ENCODE measurements at places on chromosomes 6 and 20.

GRCh38 chr6:71599359-71599758, 287.0 kb upstream of the RIMS1 start:
- DNase-seq, result no peak

GRCh38 chr20:49712996-49713752, 504 bp downstream of the B4GALT5 start:
- DNase-seq, result no peak

- no peak for DNase-seq
These were observed 11.7 kb upstream of the SPO11 start for GRCh38 chr20:57317789-57318371.

- DNase-seq, result no peak
These were observed 275.7 kb downstream of the SOX4 start for GRCh38 chr6:21869085-21869771.

DNA sequence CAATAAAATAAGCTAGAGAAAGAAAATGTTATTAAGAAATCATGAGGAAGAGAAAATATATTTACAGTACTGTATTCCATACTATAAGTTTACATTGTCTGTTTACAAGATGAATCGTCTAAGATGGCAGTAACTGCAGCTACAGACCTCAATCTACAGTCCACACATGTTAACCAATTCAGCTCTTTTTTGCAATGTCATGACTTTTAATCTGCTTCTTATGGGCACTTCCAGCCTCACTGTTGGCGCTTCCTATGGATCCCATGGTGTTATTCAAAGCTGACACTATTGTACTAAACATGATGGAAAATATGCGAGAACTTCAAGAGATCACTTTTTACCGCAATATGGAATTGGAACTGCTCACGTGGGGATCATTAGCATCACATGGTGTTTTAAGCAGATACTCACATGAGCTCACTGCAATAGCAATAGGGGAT, 451.5 kb upstream of the CITED2 start:
- DNase-seq, result no peak

GRCh38 chr6:156780102-156780641, 3.0 kb downstream of the ARID1B start:
- no peak for DNase-seq

GRCh38 chr20:62761759-62762131, 34.5 kb upstream of the MRGBP start:
- DNase-seq, result no peak

- no peak for DNase-seq
These were observed 64.3 kb upstream of the MLN start for GRCh38 chr6:33868141-33868540.

- DNase-seq, result no peak
These were observed 176.6 kb upstream of the POU3F2 start for GRCh38 chr6:98657764-98658163.

GRCh38 chr6:39343396-39343870, 20.9 kb upstream of the KCNK16 start:
- no peak for DNase-seq

DNA sequence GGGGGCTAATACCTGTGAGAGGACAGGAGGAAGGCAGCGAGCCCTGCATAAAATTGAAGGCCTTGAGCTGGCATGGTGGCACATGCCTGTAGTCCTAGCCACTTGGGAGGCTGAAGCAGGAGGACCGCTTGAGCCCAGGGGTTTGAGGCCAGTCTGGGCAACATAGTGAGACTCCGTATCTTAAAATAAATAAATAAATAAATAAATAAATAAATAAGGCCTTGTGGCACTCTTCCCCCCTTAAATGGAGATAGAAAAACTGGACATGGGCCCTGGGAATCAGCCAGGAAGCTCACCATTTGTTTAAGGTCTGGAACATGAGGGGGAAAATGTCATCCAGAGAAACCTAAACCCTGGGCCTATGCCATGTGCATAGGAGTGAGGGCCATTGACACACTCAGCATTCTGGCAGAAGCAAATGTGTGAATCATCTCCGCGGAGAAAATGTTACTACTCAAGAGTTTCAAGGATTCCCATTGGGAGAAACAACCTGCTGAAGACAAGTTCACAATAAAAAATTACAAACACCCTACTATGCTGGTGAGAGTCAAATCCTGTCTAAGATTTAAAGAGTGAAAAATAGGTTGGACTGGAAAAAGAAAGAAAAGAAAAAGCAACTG, 51.9 kb upstream of the UBR2 start:
- DNase-seq, result no peak

DNA sequence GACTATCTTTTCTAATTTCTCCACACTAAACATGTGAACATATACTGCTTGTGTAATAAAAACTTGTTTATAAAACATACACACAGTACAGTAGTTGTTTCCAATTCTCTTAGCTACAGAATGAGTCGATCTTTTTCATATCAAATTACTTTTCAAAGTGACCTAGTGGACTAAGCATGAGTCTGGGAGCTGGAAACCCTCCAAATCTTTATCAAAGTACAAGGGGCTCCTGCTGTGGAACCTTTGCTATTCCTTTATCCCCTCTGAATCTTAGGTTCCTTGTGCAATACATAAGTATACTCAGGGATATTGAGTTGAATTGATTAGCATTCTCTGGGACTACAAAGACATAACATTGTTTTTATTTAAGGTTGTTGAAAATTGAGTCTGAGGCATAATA, 48.7 kb upstream of the TAB2 start:
- DNase-seq, result no peak

DNA sequence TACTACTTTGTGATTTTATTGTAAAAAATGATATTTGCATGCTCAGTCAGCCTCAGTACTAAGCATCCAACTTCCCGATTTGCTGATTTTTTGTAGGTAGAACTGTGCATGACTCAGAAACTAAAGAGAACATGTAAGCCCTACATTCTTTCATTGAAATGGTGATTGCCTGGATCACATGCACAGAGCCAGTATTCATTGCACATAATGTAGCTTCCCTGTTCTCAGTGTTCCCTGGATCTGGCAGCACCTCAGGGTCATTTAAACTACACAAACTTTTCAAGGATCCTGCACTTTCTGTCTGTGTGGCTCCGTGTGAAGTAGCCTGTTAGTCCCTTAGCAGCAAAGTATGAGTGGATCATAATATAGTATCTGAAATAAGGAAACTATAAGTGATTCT, 422.9 kb upstream of the AGPAT4 start:
- no peak for DNase-seq

DNA sequence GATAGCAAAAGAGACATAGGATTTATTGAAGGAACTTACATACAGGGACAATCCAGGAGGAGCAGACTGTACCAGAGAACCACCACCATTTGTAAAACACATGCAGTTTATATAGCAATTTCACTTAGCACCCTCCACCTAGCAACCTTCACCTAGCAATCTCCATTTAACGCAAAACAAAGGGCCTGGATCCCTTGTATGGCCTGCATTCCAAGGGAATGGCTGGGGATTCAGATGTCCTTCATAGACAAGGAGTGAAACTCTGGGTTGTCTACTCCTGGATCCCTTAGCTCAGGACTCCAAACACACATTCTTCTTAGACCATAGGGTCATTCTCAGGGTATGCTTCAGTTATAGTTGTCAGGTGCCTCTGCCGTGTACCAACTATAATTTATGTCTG, 1324.9 kb downstream of the HACE1 start:
- DNase-seq, result no peak

- DNase-seq, result no peak
These were observed 33.5 kb upstream of the DLGAP4 start for GRCh38 chr20:36272547-36273220.

GRCh38 chr6:150276937-150277742, 91.7 kb upstream of the IYD start:
- no peak for DNase-seq

DNA sequence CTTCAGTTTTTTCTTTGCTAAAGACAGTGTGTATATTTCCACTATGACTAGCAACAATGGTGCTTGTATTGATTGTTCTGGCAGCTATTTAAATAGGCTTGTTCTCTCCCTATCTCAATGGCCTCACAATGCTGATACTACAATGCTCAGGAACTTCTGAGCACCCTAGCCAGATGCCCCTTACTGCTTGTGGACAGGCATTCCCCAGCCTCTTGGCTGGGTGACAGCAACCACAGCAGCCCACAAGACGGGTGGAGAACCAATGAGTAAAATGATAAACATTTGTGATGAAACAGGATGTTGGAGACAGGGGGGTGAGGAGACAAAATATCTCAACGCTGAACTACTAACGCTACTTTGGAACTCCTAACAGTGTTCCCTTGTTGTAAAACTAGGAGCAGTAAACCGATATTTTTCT, 42.3 kb downstream of the HIVEP2 start:
- DNase-seq, result no peak

DNA sequence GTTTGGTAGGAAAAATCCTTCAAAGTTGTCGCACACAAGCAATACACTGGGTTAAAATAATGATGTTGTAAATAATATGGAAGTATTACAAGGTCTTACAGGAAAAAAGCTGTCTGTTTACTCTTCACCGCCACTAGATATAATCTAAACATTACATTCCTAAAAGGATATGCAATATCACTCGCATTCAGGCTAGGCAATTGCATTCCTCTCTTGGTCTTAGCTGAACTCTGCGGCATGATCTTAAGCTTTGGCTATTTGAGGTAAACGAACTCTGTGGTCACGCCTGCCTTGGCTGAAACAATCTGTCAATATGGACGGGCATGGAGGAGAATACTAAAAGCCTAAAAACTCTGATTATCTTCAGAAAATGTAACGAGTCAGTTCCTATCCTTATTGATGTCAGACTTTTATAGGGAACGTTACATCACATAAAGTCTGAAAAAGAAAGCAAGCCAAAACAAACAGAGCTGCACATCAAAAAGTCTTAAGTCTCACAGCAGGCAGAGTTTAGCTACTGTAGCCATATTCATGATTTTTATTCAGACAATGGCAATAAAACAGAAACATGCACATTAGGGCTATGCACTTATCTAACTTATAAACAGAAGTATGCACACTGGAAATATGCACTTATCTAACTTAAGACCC, 30.8 kb upstream of the FILIP1 start:
- no peak for DNase-seq

DNA sequence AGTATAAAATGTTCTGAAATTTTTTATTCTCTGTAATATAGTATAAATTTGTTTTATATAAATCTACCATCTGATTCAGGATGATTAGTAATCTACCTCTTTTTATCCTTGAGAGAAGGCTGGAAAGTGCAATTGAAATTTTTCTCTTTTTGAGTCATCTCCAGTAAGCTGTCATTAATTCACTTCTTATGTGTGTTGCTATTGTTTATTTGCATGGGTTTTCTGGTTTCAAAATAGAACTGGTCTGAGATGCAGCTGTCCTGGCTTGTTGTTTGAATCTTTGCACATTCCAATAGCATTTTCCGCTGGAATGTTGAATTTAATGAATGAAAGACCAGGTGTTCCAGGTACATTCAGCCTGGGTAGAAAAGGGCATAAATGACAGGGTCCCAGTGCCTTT, 24.3 kb upstream of the TAB2 start:
- DNase-seq, result no peak

DNA sequence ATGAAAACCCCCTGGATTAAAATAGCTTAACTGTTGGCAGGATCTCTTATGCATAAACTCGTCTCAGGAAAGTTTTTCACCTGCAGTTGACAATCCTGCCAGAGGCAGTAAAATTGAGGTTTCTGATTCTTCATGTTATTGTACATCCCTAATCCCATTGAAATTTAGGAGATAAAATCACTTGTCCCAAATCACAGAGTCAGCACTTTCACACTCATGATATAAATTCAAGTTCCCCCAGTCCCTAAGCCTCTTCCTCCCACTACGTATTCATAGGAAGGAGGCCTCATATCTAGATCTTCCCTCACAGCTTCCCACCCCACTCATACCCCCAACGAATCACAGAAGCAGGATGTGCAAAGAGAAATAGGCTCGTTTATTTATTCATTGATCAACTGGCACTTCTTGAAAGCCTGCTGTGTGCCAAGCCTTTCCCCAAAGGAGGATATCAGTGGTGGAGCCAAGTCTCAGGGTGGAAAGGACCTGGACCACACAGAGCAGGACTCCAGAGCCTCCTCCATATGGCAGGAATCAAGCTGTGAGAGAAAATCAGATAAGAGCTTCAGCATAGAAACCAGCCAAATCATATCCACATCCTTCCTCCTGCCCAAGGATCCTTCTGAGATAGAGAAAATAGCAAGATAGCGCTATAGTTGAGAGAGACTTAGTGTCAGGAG, 2.3 kb downstream of the SLPI start:
- no peak for DNase-seq

GRCh38 chr6:44554861-44555260, 167.4 kb downstream of the CDC5L start:
- no peak for DNase-seq

DNA sequence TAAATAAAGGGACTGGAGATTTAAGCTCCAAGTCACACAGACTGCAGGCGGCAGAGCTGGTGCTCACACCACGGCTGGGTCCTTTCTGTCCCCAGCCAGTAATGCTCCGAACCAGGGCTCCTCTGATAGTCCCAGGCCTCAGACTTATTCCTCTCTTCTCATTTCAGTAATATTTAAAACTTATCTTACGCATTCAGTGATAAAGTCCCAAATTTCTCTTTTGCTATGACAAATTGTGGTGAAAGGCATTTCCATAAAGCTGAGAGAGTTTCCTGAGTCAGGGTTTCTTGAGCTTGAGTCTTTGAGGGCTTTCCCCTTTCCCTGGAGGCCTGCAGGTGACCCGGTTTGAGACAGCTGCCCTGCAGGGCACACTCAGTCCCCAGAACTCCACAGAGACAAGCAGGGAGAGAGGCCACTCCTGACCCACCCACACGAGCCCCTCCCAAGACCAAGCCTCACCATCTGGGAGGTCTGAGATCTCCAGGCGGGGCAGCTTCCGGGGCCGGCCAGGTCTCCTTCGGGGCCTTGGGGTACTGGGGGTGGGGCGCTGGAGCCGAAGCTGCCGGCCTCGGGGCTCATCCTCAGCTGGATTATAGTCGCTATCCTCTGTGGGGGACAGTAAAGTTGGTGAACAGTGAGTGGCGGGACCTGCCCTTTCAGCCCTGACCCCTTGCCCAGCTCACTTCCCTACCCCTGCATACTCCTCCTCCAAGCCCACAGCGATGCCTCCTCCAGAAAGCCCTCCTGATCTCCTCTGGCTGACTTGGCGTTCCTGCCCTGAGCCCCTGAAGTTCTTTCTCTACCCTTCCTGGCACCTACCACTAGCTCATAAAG, 6.6 kb downstream of the ZNF335 start:
- DNase-seq, result no peak

DNA sequence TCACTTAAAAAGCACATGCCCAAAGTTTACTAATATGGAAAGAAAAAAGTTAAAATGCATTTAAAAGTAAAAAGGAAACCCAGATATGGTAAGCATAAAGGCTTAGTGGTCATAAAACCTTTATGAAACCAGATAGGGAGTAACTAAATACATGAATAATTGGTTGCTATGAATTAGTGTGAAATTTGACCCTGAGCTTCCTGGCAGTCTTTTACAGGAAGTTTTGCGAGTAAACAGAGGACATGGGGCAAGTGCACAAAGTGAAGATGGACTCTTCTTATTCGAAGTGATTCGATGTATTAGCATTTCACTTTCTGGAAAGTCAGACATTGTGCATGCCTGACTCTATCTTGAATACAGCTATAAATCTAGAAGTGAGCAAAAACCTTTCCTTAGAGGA, 90.9 kb upstream of the MLIP start:
- DNase-seq, result no peak

Data from cortex of kidney (tissue), 1 donor.